Cardiac muscle cell (in vitro differentiated cells and primary cell): ENCODE measurements at places on chromosomes 3 and 15. TPM values are rescaled to one million over a fixed set of nuclear protein-coding genes. Genes with fewer than 3 reads are reported as not detected.

GRCh38 chr3:44021651-44022594 lies 219.8 kb upstream of the TOPAZ1 start:
- peaks cover 100% of the 10 kb centered on the region for H3K27me3 ChIP-seq
- H3K4me3 ChIP-seq, result peak overlapping the region; percentile 16
- peaks cover 3% of the 10 kb centered on the region for H3K4me1 ChIP-seq
- no peak overlapping the region for H3K27ac ChIP-seq
- H3K36me3 ChIP-seq, result no peaks in the 10 kb centered on the region

GRCh38 chr3:4571690-4572334 lies 78.7 kb downstream of the ITPR1 start:
- H3K4me3 ChIP-seq, result no peak overlapping the region
- no peaks in the 10 kb centered on the region for H3K4me1 ChIP-seq
- no peaks in the 10 kb centered on the region for H3K27me3 ChIP-seq
- no peak overlapping the region for H3K27ac ChIP-seq
- DNase-seq, result peak; percentile 14

DNA sequence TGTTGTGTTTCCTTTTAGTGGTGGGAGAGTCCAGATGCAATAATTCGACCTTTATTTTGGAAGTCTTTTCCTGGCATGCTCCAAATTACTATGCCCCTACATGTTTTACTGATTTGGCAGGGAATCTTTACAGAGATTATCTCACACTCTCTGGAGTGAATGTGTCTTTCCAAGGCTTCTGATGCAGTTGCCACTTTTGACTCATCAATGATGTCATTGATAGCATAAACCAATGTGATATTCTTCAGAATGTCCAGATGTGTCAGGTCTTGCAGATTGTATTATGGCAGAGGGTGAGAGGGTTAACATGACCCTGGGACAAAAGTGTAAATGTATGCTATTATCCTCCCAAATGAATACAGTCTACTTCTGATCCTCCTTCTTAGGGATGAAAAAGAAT lies 9.7 kb downstream of the RTP4 start:
- no peak for DNase-seq
- peaks cover 5% of the 10 kb centered on the region for H3K4me1 ChIP-seq
- no peak overlapping the region for H3K4me3 ChIP-seq
- no peak overlapping the region for H3K27ac ChIP-seq

- no peaks in the 10 kb centered on the region for H3K27me3 ChIP-seq
- H3K27ac ChIP-seq, result peak overlapping the region; percentile 64
- H3K4me3 ChIP-seq, result no peak overlapping the region
These were observed 529.8 kb downstream of the MAGI1 start for GRCh38 chr3:65508750-65509422.

DNA sequence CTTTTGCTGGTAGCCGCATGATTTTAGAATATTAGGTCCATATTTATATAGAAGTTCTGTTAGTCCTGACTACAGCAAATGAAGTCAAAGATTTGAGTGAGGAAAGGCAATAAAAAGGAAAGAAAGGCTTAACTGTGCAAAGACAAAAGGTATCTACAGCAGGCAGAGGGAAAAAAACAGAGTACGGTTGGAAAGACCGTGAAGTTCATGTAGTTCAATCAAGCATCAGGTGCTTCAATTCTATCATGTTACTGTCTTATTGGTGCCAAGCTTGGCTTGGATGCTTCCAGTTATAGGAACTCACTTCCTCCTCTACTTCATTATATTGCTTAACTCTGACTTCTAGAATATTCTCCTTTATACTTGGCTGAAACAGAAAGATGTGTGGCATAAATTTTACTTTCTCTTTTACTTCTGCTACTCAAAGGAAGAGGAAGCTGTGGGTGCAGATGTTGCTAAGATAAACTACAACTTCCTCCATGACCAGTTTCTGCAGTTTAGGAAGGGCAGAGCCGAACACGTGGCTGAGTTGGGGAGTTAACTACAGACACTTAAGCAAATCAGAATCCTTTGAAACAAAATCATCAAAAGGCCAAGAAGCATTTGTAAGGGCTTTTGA lies 72.6 kb upstream of the ZBED2 start:
- no peak overlapping the region for H3K27ac ChIP-seq
- H3K27me3 ChIP-seq, result peaks cover 10% of the 10 kb centered on the region
- no peak overlapping the region for H3K4me3 ChIP-seq
- no peak for DNase-seq
- no peaks in the 10 kb centered on the region for H3K36me3 ChIP-seq

DNA sequence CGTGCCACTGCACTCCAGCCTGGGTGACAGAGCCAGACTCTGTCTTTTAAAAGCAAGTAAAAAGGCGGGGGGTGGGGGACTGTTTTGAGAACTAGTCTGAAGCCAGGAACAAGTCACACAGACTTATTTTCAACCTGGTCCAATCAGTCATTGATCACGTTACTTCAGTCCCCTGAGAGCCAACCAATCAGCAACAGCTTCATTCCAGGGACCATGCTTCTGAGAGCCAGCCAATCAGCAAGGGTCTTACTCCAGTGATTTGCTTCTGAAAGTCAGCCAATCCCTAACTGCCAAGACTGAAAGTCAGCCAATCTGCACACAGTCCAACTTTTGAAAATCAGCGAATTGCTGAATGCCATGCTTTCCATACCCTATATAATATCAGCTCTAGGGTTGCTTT lies 48.6 kb upstream of the C15orf39 start:
- no peak overlapping the region for H3K27ac ChIP-seq
- peaks cover 13% of the 10 kb centered on the region for H3K4me1 ChIP-seq
- H3K27me3 ChIP-seq, result no peaks in the 10 kb centered on the region

- H3K4me1 ChIP-seq, result no peaks in the 10 kb centered on the region
- no peaks in the 10 kb centered on the region for H3K27me3 ChIP-seq
- no peak for DNase-seq
- no peaks in the 10 kb centered on the region for H3K36me3 ChIP-seq
- H3K4me3 ChIP-seq, result no peak overlapping the region
- no peak overlapping the region for H3K27ac ChIP-seq
These were observed 32.3 kb downstream of the CMTM6 start for GRCh38 chr3:32470362-32470761.

DNA sequence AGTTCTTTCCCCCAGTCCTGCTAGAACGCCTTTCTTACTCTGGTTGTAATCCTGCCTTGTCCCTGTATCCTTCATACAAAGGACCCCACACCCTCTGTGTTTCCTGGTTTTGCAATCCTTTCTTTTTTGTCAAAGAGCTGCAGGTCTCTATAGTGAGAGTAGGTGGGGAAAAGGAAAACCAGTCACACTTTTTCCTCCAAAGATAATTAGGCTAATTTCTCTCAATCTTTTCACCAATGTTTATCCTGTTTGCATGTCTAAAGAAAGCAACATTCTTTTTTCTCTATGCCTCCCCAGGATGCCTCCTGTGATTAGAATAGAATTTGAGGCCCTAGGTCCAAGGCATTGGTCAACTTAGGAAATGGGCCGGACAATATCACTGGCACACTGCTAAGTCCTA lies 25.4 kb downstream of the SEMA6D start:
- H3K27me3 ChIP-seq, result no peaks in the 10 kb centered on the region
- H3K36me3 ChIP-seq, result peaks cover 11% of the 10 kb centered on the region
- H3K27ac ChIP-seq, result peak overlapping the region; percentile 69
- H3K4me3 ChIP-seq, result no peak overlapping the region

Gene LXN
- total RNA-seq, result 9.8 and 12.8 TPM in 2 replicates

Gene CCDC39
- total RNA-seq, result not detected in 2 replicates

- DNase-seq, result no peak
- no peak overlapping the region for H3K27ac ChIP-seq
- H3K4me1 ChIP-seq, result no peaks in the 10 kb centered on the region
- H3K36me3 ChIP-seq, result no peaks in the 10 kb centered on the region
- H3K27me3 ChIP-seq, result no peaks in the 10 kb centered on the region
These were observed 141.5 kb downstream of the USP13 start for GRCh38 chr3:179794355-179794754.

Gene FAM107A
- not detected in 2 replicates for total RNA-seq

GRCh38 chr15:39393575-39394335 lies 187.1 kb upstream of the THBS1 start:
- H3K4me1 ChIP-seq, result peaks cover 17% of the 10 kb centered on the region
- no peaks in the 10 kb centered on the region for H3K27me3 ChIP-seq
- no peak for DNase-seq
- H3K36me3 ChIP-seq, result no peaks in the 10 kb centered on the region
- H3K27ac ChIP-seq, result no peak overlapping the region
- H3K4me3 ChIP-seq, result no peak overlapping the region

DNA sequence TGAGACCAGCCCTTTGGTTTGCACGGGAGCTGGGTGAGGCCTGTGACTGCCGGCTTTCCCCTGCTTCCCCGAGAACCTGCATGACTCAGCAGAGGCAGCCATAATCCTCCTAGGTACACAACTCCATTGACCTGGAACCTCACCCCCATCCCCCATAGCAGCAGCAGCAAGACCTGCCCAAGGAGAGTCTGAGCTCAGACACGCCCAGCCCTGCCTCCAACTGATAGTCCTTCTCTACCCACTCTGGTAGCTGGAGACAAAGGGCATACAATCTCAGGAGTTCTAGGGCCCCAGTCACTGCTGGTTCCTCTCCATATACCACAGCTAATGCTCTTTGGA lies 141.0 kb upstream of the ARHGEF26 start:
- no peaks in the 10 kb centered on the region for H3K36me3 ChIP-seq
- no peaks in the 10 kb centered on the region for H3K4me1 ChIP-seq
- no peak for DNase-seq
- H3K27ac ChIP-seq, result no peak overlapping the region
- H3K4me3 ChIP-seq, result no peak overlapping the region

GRCh38 chr15:87293031-87293430 lies 963.5 kb downstream of the NTRK3 start:
- H3K4me1 ChIP-seq, result no peaks in the 10 kb centered on the region
- DNase-seq, result no peak
- no peaks in the 10 kb centered on the region for H3K36me3 ChIP-seq
- no peaks in the 10 kb centered on the region for H3K27me3 ChIP-seq

- no peaks in the 10 kb centered on the region for H3K36me3 ChIP-seq
- no peaks in the 10 kb centered on the region for H3K4me1 ChIP-seq
These were observed 14.4 kb downstream of the MUC20 start for GRCh38 chr3:195735036-195735695.

GRCh38 chr3:42340466-42340865 lies 69.9 kb downstream of the LYZL4 start:
- no peak overlapping the region for H3K27ac ChIP-seq
- no peaks in the 10 kb centered on the region for H3K27me3 ChIP-seq
- no peaks in the 10 kb centered on the region for H3K36me3 ChIP-seq

Gene RFTN1
- 42.4 and 50.8 TPM in 2 replicates for total RNA-seq

DNA sequence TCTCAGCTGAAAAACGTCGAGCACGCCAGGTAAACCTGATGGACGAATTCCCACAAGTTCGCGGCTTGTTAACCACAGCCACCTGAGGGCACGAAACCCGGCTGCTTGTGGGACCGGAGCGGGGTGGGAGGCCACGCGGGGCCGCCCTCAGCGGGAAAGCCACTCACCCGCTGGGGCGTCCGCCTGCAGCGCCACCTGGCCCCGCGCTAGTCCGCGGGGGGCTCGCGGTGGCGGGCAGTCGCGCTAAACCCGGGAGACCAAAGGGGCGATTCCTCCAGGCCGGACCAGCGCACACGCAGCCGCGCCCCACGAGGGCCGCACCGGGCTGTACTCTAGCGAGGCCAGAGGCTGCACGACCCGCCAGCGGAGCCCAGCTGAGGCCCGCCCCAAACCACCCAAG lies 15.7 kb upstream of the CFAP161 start:
- no peak for DNase-seq
- H3K27ac ChIP-seq, result no peak overlapping the region
- H3K4me1 ChIP-seq, result no peaks in the 10 kb centered on the region
- peak overlapping the region; percentile 11 for H3K4me3 ChIP-seq
- peaks cover 38% of the 10 kb centered on the region for H3K27me3 ChIP-seq

- DNase-seq, result no peak
- H3K4me3 ChIP-seq, result no peak overlapping the region
- peaks cover 80% of the 10 kb centered on the region for H3K27me3 ChIP-seq
- no peak overlapping the region for H3K27ac ChIP-seq
These were observed 6.0 kb downstream of the FOXB1 start for GRCh38 chr15:60009980-60010732.

Gene VWA5B2
- total RNA-seq, result 0.11 TPM in 1 of 2 replicates, not detected in the other

GRCh38 chr3:81863756-81864155 lies 102.3 kb upstream of the GBE1 start:
- peaks cover 9% of the 10 kb centered on the region for H3K4me1 ChIP-seq
- H3K27ac ChIP-seq, result peak overlapping the region; percentile 20
- H3K36me3 ChIP-seq, result no peaks in the 10 kb centered on the region
- no peak for DNase-seq
- H3K4me3 ChIP-seq, result no peak overlapping the region

DNA sequence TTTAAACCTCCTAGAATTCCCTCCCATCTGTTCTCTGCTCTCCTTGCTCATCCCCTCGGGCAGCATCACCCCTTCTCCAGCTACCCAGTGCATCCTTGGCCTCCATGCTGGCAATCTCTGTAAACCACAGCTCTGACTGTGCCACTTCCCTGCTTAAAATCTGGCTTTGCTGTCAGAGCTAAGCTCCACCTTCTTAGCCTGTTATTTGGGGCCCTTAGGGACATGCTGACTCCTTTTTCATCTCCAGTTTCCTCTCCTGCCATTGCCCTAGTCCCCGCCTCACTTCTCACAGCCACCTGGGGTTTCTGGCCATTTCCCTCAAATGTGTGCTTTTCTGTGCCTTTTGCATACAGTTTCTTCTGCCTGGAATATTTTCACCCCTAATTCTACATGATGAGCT lies 5.7 kb downstream of the SLC6A20 start:
- H3K4me1 ChIP-seq, result no peaks in the 10 kb centered on the region
- H3K36me3 ChIP-seq, result no peaks in the 10 kb centered on the region
- peaks cover 17% of the 10 kb centered on the region for H3K27me3 ChIP-seq

- H3K36me3 ChIP-seq, result no peaks in the 10 kb centered on the region
- H3K4me1 ChIP-seq, result no peaks in the 10 kb centered on the region
- no peak overlapping the region for H3K4me3 ChIP-seq
- H3K27ac ChIP-seq, result no peak overlapping the region
- peak; percentile 41 for DNase-seq
These were observed 651.6 kb downstream of the NTRK3 start for GRCh38 chr15:87604857-87605446.

GRCh38 chr3:102141096-102141927 lies 292.0 kb downstream of the NFKBIZ start:
- no peaks in the 10 kb centered on the region for H3K36me3 ChIP-seq
- peak; percentile 2 for DNase-seq
- H3K27ac ChIP-seq, result peak overlapping the region; percentile 25
- no peak overlapping the region for H3K4me3 ChIP-seq

Gene C3orf38
- total RNA-seq, result 20.3 and 20.5 TPM in 2 replicates

Gene OIP5
- total RNA-seq, result 8.0 and 19.8 TPM in 2 replicates

DNA sequence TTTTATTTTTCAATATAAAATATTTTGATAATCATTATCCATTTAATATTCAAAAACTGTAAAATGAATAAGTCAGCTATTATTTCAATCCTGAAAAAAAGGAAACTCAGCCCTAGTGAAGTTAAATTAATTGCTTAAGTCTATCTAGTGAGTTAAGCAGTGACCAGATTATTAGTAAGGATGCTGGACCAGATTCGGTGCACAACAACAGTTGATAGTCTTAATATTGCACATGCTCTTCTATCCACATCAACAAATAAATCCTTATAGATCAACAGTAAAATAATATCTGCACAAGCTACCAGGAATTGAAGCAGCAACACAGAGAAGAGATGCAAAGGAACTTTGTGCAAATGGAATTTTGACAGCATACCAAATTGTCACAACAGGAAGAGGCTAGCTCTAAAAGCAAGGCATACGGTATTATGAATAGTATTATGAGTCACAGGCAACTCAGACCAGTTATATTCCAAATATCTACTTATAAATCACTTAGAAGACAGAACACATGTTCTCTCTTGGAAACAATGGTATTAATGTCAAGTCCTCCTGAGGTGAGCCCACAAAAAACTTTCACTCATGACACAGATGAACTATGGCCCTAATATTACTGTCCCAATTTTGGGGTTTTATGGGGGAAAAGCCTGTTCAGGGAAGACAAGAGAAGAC lies 24.9 kb downstream of the VPS13C start:
- H3K27me3 ChIP-seq, result no peaks in the 10 kb centered on the region
- no peak overlapping the region for H3K4me3 ChIP-seq
- H3K27ac ChIP-seq, result no peak overlapping the region
- no peak for DNase-seq
- H3K36me3 ChIP-seq, result peaks cover 6% of the 10 kb centered on the region
- H3K4me1 ChIP-seq, result no peaks in the 10 kb centered on the region
